HuH-7 (cell line): ENCODE measurements at places on chromosomes 11 and 22.

DNA sequence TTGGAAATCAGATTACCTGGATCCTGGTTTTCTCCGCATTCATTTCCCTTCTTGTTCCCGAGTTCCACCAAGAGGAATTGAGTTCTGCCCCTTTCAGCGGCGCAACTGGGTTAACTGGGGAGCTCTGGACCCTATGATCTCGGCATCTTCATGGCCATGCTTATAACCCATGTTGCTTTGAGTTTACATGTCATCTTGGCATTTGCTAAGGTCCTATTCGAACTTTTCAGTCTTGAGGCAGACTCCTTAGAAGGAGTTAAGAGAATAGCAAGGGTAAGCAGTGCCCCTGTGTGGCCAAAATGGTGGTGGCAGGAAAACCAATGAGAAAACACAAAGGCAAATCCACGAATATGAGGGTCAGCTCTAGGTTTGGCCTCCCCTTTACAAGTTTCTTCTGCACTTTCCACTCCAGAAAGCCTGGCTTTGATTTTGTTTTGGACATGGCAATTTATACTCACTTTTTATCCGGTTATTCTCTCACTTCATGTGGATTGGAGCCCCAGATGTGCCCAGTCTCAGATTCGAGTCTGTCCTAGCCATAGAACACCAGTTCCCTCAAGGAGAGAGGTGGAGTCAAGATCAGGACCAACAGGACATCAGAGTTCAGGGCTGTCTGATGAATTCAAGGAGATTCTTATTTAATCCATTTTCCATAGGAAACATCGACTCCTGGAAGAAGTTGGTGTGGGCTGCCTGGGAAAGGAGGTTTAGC is 55.3 kb upstream of the FBXO3 start:
- DNase-seq = peak; percentile 31

DNA sequence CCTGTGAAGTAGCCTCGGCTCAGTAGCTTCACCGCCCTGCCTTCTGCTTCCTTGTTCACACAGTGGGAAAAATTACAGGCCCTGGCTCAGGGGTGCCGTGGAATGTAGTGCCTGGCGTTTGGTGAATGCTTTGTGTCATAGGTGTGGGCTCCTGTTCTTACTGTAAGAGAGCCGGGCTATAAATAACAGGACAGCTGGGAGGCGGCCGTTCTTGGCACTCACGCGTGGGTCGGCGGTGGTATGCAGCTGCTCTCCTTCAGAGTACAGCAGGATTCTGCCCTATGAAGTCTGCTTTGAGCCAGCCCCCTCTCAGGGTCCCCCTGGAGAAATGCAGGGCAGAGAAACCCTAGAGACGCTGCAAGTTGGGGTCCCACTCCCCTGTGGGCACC is 84.2 kb downstream of the CTTN start:
- no peak for DNase-seq

- DNase-seq = no peak
Measured at GRCh38 chr11:8258289-8258688, 5.4 kb downstream of the LMO1 start.

DNA sequence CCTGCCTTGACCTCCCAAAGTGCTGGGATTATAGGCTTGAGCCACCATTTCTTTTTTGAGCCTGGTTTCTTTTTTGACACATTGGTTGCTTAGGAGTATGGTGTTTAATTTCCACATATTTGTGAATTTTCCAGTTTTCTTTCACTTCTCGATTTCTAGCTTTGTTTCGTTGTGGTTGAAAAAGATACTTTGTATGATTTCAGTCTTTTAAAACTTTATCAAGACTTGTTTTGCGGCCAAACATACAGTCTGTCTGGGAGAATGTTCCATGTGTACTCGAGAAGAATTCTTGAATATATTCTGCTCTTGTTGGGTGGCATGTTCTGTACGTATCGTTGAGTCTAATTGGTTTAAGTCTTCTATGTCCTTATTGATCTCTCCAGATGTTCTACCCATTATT is 20.8 kb downstream of the SHANK3 start:
- DNase-seq = no peak

- DNase-seq = no peak
Measured at GRCh38 chr22:24433828-24434470, 6.5 kb downstream of the ADORA2A start.

DNA sequence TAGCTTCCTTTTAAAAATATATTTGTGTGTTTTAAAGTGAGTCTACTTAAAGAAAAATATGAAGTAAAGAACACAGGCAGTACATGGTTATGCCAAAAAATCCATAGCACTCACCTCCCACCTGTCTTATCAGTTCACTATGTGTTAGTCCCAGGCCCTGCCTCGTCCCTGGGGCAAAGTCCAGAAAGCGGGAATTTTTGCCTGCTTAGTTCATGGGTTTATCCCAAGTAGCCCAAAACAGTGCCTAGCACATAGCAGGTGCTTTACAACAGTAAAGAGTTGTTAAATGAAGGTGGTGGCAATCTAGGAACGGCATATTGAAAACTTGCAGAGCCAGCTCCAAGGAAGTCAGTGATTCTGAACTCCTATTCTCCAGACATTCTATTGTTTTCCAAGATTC is 154.0 kb downstream of the MN1 start:
- peak; percentile 79 for DNase-seq
